ENCODE measurements at places on chromosomes 4 and X.

GRCh38 chr4:68773699-68774098 lies 42.1 kb upstream of the UGT2B10 start:
- DNase-seq: no peak

DNA sequence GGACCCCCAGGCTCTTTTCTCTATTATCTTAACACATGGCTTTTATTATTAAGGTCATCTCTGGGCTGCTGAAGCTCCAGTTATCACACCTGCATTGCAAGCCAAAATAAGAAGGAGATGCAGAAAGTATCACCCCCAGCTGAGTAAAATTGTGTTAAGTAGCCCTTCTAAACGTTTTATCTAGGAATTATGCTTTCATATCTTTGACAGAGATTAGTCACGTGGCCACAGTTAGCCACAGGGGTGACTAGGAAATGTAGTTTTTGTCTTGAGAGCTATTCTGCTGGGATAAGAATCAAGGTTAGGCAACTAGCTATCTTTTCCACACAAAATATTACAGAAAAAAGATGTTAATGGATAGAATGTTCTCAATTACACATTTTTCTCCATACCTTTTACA lies 102.1 kb downstream of the ANXA3 start:
- DNase-seq: no peak

DNA sequence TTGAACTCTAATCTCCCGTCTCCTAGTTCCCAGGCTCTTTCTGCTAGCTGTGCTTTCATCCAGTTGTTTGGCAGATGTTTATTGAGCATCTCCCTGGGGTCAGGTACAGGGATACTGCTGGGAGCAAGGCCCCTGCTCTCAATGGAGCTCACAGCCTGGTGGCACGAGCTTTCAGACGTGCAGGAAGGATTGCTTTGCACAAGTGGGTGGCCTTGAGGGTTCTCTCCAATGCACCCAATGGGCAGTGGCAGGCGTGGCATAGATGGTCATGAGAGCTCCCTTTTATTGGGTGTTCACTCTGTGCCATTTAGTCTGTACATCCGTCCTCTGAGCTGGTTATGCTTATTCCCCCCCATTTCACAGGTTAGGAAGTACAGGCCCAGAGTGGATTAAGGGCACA lies 235.2 kb downstream of the EVC2 start:
- no peak for DNase-seq

- no peak for DNase-seq
These were observed 218.1 kb downstream of the ANTXR2 start for GRCh38 chr4:79854856-79855502.

DNA sequence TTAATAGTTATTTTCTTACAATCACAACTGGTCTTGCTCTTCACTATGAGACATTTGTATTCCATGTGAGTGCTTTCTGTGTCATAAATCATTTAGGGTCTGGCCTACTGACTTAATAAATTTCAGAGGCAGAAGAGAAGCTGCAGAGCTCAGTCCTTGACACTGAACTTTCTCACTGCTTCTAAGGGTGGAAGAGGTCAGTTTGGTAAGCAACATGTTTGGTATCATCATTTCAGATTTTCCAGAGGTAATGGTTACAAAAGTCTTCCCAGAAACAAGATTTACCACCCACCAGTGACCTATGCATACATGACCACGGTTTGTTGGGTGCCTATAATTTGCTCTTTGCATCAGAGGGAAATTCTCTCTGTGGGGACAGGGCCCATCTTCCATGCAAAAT lies 148.6 kb downstream of the NR3C2 start:
- no peak for DNase-seq

GRCh38 chr4:636628-637159 lies 11.3 kb downstream of the PDE6B start:
- DNase-seq: no peak

GRCh38 chr4:146550161-146550560 lies 28.4 kb upstream of the SLC10A7 start:
- DNase-seq: no peak

DNA sequence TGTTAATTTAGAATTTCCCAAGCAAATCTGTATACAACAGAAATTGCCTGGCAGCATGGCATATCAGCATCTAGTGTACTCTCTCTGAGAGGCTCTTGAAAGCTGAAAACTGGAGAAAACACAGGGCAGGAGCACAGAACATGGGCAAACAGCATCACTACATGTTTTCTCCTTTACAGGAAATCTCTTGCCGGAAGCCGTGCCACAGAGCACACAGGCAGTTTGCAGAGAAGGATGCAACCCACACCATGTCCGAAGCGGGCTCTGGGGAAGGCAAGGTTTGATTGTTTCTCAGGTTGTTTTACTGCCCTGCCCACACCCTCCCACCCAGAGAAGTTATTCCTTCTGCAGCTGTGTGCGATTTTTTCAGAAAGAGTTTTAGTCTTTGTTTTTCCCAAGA lies 41.1 kb upstream of the FAM9C start:
- no peak for DNase-seq

DNA sequence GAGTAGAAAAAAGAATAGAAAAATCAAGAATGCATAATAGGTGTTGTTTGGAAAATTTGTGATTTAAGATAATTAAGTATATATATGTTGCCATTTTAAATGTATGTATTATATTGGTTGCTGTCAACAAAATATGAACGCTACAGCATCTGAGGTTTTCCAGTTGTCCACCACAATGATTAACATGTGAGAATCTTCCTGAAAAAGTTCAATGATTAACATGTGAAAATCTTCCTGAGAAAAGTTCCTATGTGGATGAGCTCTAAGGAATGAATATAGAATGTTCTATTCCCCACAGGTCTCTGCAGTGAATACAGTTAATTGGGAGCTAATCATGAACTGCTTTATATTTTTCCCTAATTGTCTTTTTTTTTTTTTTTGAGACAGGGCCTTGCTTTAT lies 214.7 kb downstream of the CBR4 start:
- DNase-seq: no peak

DNA sequence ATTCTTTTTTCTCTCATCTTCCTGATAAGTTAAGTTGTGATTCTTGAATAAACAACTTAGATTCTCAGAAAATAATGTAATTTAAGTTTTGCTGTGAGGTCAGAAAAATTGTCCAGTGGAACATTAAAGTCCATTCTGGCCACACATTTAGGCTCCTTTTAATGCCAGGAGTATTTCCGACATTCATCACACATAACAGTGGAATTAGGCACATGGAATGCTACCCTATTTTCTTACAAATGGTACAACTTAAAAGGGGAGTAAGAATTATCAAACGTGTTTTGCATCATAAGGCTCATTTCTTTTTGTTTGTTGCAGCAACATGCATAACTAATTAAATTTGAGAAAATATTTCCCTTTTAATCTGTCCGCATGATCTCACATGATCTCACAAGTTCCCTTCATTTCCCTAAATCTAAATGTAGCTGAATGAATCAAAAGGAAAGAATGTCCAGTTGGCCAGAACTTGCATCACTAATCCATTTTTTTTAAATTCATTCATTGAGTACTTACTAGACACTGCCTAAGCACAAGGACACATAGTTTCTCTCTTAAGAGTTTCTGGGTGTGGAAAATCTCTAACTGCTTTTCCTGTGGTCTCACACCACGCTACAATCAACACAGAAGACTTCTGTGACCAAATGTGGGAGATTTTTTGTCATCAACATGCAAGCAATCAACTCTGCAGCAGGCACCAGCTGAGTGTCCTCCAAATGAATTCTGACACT lies 22.0 kb downstream of the SPARCL1 start:
- DNase-seq: no peak

DNA sequence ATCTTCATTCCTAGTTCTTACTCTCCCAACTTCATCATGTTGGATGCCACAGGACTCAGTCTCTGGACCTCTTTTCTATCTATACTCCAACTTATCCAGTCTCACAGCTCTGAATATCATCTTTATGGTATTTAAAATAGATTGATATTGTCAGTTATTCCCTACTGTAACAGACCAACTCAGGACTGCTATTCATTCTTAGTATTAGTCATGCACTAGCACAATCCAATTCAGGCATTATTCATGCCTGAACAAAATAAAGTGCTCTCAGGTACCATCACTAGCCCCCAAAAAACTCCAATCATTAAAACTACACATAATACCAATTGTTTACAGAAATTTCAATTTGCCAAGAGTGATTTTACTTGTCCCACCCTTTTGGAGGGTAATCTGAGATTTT lies 37.7 kb downstream of the FRYL start:
- DNase-seq: no peak

GRCh38 chr4:153809307-153809706 lies 20.4 kb upstream of the SFRP2 start:
- DNase-seq: no peak

All from NCI-H774 (cell line).